Activated T-cell treated with anti-CD3 and anti-CD28 coated beads, Interleukin-2, amount 50 U/mL, for 1 hour (primary cell): ENCODE measurements at places on chromosomes 3 and 15.

DNA sequence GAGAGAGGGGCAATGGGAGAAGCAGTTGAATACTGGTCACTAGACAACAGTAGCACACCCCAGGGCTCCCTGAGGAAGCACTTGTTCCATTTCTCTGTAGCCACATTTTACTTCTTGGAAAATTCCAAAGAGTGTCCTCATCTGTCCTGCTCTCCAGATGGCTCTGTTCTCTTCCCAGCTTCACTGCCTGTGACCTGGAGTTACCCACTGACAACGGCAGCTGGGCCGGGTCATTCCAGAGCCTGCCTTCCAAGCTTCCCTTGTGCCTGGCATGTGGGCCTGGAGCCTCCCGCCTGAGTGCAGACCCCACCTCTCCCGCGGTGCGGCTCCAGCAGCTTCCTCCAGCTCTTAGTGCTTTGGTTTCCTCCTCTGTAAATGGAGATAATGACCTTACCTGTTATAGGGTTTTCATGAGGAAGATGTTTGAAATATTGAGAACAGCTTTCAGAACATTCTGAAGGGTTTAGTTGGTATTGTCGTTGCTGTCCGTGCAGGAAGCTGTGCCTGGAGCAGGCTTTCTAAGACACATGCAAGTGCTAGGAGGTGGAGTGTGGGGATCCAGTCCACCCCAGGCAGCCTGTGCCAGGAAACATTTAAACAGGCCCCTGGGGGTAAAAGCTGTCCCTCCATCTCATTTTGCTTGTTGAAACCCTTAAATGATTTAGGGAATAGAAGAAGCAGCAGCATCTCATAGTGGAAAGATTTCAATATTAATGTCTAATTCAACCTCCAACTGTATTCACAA, 24.8 kb downstream of the EFCC1 start:
- no peak for DNase-seq

DNA sequence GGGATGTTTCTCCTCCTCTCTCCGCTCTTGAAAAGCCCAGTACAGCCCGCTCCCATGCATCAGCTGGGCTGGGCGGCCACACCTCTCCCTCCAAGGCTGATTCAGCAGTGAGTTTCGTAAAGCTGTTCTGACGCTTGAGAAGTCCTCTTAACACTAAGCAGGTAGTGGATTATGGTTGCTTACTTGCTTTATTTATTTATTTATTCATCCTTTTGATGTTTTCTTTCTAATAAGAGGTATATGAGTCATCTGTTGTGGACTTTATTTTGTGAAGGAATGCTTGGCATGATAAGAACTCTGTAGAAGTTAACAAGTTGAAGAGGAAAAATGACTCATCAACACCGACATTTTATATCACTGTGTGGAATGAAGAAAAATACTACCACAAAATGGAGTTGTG, 285.0 kb downstream of the SQOR start:
- no peak for DNase-seq

GRCh38 chr3:53583161-53583690, 88.8 kb downstream of the CACNA1D start:
- no peak for DNase-seq

GRCh38 chr3:111311709-111312235, 230.2 kb upstream of the CD96 start:
- no peak for DNase-seq

- no peak for DNase-seq
Measured at GRCh38 chr15:43519196-43519595, 1.8 kb downstream of the MAP1A start.

DNA sequence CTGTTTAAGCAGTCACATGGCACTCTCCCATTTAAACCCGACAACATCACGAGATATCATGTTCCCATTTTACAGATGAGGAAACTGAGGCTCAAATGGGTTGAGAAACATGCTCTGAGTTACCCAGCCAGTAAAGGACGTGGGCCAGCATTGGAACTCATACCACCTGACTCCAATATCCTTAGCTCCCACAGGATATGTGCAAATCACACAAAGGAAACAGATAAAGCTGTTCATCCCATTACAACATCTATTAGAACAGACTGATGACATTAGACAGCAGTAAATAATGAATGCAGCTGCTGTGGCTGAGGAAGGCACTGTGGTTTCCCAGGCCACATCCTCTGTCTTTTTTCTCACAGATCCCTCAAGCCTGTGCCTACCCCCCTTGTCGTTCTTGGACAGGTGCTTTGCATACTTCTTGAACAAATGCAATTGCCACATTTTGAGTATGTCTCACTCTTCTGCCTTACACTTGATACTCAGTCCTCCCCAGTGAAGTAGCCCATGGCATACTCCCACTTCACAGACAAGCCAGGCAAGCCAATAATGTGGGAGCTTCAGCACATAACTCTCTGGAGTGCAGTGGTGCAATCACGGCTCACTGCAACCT, 17.7 kb downstream of the FRMD4B start:
- DNase-seq = no peak

DNA sequence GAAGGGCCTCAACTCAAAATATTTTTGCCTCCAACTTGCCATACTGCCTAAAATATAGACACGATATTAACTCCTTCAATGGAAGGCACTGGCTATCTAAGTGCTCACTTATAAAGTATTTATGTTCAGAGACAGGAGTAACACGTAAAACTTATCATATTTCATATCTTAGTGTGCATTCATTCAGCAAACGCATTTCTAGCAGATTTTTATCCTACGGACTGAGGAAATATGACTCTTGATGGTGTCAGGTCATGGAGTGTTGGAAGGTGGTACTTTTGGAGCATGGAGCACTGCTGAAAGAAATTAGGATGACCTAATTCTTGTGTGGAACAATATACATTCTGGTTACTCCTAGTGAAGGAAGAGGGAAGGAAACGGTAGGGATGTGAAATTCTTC, 43.8 kb upstream of the LEKR1 start:
- DNase-seq = no peak

- DNase-seq = no peak
Measured at GRCh38 chr3:123385001-123385401, 63.9 kb downstream of the ADCY5 start.

- DNase-seq = no peak
Measured at GRCh38 chr15:64776402-64776786, 1.0 kb upstream of the RBPMS2 start.

DNA sequence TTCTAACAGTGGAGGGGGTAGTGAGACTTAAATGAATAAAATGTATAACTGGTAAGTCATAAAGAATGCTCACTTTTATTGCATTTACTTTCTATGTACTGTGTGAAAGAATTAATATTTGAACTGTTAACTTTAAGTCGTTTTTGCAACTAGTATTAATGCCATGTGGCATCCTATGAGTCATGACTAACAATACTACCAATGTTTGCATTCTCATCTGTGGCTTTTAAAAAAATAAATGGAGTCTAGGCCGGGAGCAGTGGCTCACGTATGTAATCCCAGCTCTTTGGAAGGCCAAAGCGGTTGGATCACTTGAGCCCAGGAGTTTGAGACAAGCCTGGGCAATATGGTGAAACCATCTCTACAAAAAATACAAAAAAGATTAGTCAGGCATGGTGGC, 5.2 kb downstream of the C3orf49 start:
- DNase-seq = no peak

GRCh38 chr15:77461486-77461885, 40.8 kb downstream of the HMG20A start:
- DNase-seq = no peak

- DNase-seq = peak; percentile 20
Measured at GRCh38 chr3:12175844-12176453, 17.2 kb upstream of the TIMP4 start.

DNA sequence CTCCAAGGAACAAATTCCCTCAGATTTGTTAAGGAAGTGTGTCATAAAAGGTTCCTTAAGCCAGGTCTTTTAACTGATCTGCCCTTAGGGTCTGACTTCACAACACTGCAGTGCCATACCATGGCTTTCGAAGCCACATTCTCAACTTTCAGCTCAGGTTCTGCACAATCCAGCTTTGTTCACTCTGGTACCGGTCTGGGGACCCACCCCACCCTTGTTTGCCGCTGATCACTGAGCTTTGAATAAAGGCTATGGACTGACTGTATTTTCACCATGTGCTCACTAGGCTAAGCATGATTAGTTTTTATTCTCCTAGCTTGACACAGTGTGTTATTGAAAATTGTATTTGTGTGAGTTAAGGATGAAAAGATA, 15.9 kb downstream of the SNX1 start:
- DNase-seq = no peak
